Mesothelial cell of epicardium (in vitro differentiated cells): ENCODE measurements at places on chromosomes 2 and 18.

GRCh38 chr2:218229239-218229638, 12.2 kb downstream of the ARPC2 start:
- no peak for DNase-seq

DNA sequence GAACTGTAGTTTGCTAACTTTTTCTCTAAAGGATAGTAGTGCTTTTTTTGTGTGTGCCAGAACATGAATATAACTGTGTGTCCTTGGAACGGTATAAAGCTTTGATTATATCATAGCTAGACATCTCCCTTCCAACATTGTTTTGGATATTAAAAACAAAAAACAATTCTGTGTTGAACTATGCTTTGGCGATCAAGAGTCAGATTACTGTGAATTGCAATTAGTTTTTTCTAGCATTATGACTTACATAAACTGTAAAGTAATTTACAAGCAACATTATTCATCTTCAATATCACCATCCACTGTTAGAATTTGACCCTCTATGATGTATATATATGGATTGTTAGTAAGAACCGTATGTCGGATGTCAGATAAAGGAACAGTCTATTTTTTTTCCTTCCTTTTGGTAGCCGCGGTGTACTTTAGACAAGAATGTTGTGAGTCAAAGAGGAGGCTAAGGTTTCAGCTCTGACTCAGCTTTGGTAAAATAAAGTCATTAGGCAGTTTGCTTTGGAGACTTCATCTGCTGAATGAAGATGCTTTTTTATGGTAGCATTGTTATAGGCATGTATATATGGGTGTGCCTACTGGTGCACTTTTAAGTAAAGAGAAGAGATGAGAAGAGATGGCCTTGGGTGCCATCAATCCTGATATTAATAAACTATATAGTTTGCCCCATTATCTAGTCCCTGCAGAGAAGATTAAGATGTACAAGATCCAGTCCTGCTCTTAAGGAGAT, 76.4 kb downstream of the LTBP1 start:
- no peak for DNase-seq

GRCh38 chr2:37915773-37916172, 9.3 kb upstream of the RMDN2 start:
- no peak for DNase-seq

DNA sequence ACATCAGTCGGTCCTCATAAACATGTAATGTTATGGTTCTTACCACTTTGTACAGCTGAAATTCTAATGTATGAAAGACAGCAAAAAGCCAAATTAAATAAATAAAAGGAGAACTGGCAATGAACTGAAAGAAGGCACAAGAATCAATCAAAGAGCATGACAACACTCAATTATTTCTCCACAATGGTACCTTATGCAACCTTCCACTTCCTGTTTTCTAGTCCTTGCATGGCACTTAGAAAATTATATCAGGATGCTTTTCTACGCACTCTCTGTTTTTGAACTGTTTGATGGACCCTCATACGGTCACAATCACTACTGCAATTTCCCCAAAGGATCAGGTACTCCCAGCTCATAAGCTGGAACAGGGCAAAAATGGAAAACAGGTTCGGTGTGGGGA, 81.6 kb downstream of the EPB41L3 start:
- no peak for DNase-seq

DNA sequence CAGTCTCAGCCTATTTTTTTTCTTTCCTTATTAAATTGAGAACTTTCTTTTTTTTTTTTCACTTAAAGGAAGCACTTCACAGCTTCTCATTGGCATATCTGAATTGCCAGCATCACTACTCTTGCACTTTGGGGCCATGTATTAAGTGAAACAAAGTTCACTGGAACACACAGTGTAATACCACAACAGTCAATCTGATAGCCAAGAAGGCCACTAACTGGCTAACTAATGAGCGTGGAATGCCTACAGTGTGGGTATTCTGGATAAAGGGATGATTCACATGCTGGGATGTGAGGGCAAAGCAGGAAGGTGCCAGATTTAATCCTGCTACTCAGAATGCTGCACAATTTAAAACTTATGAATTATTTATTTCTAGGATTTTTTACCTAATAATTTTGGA, 11.7 kb upstream of the C18orf63 start:
- no peak for DNase-seq

GRCh38 chr2:224190936-224191270, 151.8 kb upstream of the SERPINE2 start:
- DNase-seq = no peak

DNA sequence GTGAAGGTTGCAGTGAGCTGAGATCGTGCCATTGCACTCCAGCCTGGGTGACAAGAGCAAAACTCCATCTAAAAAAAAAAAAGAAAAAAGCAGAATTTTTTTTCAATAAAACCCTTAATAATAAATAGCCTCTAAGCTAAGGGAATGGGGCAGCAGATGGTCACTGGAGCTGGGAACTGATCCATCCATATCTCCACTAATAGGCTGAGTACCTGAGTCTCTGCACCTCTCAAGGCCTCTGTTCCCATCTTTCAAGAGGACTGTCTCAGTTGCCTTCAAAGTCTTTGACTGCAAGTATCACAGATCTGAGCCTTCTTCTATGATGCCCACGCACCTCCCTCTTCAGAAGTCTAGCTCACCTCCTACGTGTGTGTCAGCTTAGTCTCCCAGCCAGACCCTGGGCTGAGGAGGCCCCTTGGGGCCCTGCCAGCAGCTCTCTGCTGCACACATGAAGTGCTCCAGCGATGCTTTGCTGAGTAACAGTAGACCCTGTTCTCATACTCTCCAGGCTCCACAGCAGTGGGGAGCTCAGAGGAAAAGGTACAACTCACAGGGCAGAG, 32.9 kb downstream of the ST8SIA5 start:
- no peak for DNase-seq

DNA sequence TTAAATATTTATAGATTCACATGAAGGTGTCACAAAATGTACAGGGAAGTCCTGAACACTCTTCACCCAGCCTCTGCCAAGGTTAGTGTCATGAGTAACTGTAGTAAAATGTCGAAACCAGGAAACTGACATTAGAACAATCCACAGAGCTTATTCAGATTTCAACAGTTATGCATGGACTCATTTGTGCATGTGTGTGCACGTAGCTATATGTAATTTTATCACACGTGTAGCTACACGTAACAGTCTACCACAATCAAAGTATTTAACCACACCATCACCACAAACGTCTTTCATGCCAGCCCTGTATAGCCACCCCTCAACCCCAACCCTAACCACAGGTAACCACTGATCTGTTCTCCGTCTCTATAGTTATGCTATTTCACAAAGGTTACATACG, 211.7 kb upstream of the REV1 start:
- no peak for DNase-seq

GRCh38 chr2:160241251-160242137, 41.4 kb upstream of the ITGB6 start:
- DNase-seq = no peak

- no peak for DNase-seq
Measured at GRCh38 chr2:26035090-26035743, 1.3 kb downstream of the RAB10 start.

GRCh38 chr2:7288484-7288883, 371.3 kb downstream of the RNF144A start:
- no peak for DNase-seq
